ENCODE measurements at places on chromosomes 4 and X.

- H3K27me3 ChIP-seq, result peaks cover 2% of the 10 kb centered on the region
- no peaks in the 10 kb centered on the region for H3K36me3 ChIP-seq
- no peaks in the 10 kb centered on the region for H3K4me1 ChIP-seq
Measured at GRCh38 chr4:71550220-71551165, 211.7 kb downstream of the SLC4A4 start.

DNA sequence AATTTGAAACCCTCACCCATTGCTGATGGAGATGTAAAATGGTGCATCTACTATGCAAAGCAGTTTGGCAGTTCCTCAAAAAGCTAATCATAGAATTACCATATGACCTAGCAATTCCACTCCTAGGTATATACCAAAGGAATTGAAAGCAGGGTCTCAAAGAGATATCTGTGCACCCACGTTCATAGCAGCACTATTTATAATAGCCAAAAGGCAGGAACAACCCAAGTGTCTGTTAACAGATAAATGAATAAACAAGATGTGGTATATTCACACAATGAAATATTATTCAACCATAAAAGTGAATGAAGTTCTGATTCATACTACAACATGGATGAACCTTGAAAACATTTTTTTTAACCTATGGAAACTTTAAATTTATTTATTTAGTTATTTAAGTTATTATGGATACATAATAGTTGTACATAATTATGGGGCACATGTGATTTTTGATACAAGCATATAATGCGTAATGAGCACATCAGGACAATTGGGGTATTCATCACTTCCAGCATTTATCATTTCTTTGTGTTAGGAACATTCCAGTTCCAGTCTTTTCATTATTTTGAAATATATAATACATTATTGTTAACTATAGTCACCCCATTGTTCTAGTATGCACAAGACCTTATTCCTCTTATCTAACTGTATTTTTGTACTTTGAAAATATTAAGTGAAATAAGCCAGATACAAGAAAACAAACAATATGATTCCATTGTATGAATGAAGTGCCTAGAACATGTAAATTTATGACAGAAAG is 205.6 kb upstream of the CNKSR2 start:
- H3K4me3 ChIP-seq, result no peak overlapping the region
- H3K27me3 ChIP-seq, result no peaks in the 10 kb centered on the region
- DNase-seq, result no peak
- no peak overlapping the region for H3K27ac ChIP-seq
- H3K4me1 ChIP-seq, result no peaks in the 10 kb centered on the region
- H3K36me3 ChIP-seq, result no peaks in the 10 kb centered on the region

DNA sequence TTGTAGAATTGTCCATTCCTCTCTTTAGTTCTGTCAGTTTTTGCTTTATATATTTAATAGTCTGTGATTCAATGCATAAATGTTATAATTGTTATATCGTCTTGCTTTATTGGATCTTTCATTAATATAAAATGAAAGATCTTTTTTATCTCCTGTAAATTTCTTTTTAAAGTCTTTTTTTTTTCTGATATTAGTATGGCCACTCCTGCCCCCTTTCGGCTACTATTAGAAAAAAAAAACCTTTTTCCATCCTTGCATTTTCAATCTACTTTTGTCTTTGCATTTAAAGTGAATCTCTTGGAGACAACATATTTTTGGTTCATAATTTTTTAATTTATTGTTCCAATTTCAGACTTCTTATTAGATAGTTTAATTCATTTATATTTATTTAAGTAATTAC is 677.4 kb upstream of the NDST4 start:
- H3K27me3 ChIP-seq, result no peaks in the 10 kb centered on the region
- H3K4me3 ChIP-seq, result no peak overlapping the region

GRCh38 chr4:151325111-151325948 is at the start of gene SH3D19:
SH3D19 (minus strand) TSS chr4:151325605; CDS start chr4:151325352, 253 bp downstream.
- H3K27ac ChIP-seq, result no peak within 1 kb of the TSS
- no peak for DNase-seq
- no peaks in the 10 kb centered on the region for H3K36me3 ChIP-seq
- H3K27me3 ChIP-seq, result peaks cover 50% of the 10 kb centered on the region
- H3K4me1 ChIP-seq, result peaks cover 5% of the 10 kb centered on the region

DNA sequence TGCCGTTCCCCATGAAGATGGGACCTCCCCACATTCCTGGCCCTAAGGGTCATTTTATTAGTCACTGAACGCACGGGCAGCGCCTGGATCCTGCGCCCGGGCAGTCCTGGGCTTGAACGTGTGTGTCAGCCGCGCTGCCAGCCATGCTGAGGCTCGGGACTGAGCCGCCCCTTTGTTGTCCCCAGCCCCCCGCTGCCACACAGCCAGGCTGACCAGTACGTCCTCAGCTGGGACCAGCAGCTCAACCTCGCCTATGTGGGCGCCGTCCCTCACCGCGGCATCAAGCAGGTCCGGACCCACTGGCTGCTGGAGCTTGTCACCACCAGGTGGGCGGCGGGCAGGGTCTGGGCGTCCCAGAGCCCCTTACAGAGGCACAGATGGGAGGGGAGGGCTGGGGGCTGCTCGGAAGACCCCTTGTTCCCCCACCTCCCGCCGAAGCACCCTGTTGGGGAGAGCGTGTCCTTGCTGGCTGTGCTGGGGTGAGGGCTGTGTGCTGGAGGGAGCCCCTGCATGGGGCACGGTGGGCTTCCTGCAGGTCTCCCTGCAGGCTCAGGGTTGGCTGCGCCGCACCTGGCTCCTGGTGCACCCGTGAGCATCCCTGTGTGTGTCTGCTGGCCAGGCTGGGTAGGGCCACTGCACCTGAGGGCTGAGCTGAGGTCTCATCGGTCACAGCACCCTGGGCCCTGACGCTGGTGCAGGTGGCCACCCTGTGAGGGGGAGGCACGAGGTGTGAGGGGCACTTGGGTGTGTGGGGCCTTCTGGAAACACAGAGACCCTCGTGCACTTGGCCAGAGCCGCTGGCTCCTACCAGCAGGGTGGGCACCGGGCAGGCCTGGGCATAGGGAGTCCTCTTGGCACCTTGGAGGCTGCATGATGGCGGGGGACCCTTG is 1.0 kb downstream of the IDUA start:
- DNase-seq, result no peak
- peak overlapping the region; percentile 46 for H3K27ac ChIP-seq
- H3K36me3 ChIP-seq, result no peaks in the 10 kb centered on the region
- H3K27me3 ChIP-seq, result no peaks in the 10 kb centered on the region
- peaks cover 26% of the 10 kb centered on the region for H3K4me1 ChIP-seq

GRCh38 chrX:153634832-153635231 is 12.2 kb upstream of the DUSP9 start:
- no peaks in the 10 kb centered on the region for H3K27me3 ChIP-seq
- DNase-seq, result no peak
- no peak overlapping the region for H3K27ac ChIP-seq
- no peak overlapping the region for H3K4me3 ChIP-seq
- H3K36me3 ChIP-seq, result no peaks in the 10 kb centered on the region

GRCh38 chrX:30577362-30577991 is at the start of gene TASL:
TASL (minus strand) TSS chrX:30577766; CDS start chrX:30560355, 17,411 bp downstream.
- peak within 1 kb of the TSS; percentile 97 for H3K27ac ChIP-seq
- peaks cover 19% of the 10 kb centered on the region for H3K4me1 ChIP-seq
- H3K27me3 ChIP-seq, result no peaks in the 10 kb centered on the region

GRCh38 chrX:9461087-9461486 is 3.8 kb upstream of the TBL1X start:
- no peak overlapping the region for H3K4me3 ChIP-seq
- no peak overlapping the region for H3K27ac ChIP-seq
- H3K4me1 ChIP-seq, result peaks cover 45% of the 10 kb centered on the region
- no peaks in the 10 kb centered on the region for H3K27me3 ChIP-seq
- DNase-seq, result no peak

- DNase-seq, result no peak
- H3K27ac ChIP-seq, result no peak overlapping the region
- no peaks in the 10 kb centered on the region for H3K27me3 ChIP-seq
- no peaks in the 10 kb centered on the region for H3K36me3 ChIP-seq
Measured at GRCh38 chr4:123974386-123975149, 578.0 kb downstream of the SPRY1 start.

DNA sequence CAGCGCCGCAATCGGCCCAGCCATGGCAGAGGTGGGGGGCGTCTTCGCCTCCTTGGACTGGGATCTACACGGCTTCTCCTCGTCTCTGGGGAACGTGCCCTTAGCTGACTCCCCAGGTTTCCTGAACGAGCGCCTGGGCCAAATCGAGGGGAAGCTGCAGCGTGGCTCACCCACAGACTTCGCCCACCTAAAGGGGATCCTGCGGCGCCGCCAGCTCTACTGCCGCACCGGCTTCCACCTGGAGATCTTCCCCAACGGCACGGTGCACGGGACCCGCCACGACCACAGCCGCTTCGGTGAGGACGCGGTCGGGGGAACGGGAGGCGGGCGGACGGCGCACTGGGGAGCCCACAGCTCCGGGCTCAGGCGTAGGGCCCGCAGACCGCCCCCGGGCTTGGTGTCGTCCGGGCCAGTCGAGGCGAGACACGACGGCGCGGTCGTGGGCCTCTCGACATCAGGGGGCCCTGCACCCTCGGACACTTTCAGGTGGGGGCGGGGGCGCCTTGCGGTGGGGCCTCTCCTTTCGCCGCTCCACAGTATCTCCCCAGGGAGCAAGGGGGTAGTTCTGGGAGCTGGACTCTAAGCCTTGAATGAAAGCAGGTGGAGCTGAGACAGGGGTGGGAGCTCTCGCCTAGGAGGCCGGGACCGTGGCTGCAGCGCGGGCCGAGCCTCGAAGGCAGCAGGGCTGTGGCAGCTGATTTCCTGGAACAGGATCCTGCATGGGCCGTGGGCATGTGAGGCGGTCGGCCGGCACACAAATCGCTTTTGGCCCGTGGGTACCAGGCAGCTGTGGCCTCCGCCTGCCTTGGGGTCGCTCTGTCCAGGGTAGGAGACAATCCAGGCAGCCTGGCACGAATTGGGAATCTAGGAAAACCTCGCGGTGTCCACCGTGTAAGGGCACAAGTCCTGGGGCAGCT is 722 bp downstream of the FGF16 start:
- no peak for DNase-seq
- no peak overlapping the region for H3K27ac ChIP-seq
- peaks cover 7% of the 10 kb centered on the region for H3K27me3 ChIP-seq
- no peaks in the 10 kb centered on the region for H3K36me3 ChIP-seq

DNA sequence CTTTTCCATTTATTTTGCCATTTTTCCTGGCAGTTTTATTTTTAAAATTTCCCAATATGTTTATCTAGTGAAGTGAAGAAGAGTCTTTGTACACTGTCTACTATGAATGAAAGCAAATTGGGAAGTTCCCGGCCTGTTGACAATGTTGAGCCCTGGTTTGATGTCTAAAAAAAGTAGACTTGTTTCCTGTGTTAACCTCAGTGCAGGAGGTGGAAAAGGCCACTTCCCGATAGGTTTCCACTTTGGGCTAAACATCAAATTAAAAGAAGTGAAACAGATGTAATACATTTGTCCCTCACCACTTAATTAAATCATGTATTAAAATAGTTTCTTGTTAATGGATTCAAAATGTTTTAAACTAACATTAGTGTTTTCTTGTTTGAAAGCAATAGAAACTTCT is 30.0 kb downstream of the BBS12 start:
- no peaks in the 10 kb centered on the region for H3K36me3 ChIP-seq
- peak overlapping the region; percentile 43 for H3K4me3 ChIP-seq
- H3K27ac ChIP-seq, result no peak overlapping the region
- H3K27me3 ChIP-seq, result no peaks in the 10 kb centered on the region

- DNase-seq, result peak; percentile 41
- peak overlapping the region; percentile 96 for H3K4me3 ChIP-seq
- H3K36me3 ChIP-seq, result peaks cover 7% of the 10 kb centered on the region
- H3K4me1 ChIP-seq, result peaks cover 10% of the 10 kb centered on the region
- H3K27me3 ChIP-seq, result no peaks in the 10 kb centered on the region
Measured at GRCh38 chrX:44871931-44872820, 812 bp upstream of the KDM6A start.

DNA sequence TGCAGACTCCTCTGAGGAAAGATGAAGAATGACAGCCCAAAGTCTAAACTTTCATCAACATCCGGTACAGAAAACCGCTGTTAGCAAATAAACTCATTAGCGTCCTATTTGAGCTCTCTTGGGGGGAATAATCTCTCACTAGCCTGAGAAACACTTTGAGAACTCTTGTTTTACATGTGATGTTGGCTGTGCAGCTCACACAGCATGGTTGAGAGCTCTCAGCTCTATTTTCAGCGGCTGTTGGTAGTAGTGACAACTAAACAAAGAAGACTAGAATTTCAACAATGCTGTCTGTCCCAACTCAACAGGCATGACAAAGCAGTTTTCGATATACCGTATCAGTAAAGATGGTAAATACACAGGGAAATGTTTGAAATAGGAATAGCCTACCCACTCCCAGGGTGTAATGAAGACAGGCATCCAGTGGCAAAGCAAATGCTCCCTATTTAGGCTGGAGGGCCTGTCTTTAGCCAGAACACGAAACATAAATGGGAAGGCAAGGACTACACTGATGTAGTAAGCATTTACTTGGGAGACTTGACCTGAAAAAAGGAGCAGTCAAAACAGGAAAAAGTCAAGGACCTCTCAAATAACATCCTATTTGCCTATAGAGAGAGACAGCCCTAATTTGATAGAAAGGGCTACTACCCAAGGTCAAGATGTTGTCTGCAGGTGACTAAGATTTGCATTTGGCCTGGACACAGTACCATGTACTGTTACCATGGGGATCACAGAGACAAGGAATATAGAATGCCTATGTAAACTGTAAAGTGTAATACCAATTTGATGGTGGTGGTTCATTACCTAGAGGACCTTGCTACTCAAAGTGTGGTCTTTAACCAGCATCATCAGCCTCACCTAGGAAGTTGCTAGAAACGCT is 60.4 kb downstream of the PPEF2 start:
- H3K27me3 ChIP-seq, result no peaks in the 10 kb centered on the region
- no peak overlapping the region for H3K4me3 ChIP-seq
- no peaks in the 10 kb centered on the region for H3K4me1 ChIP-seq
- no peaks in the 10 kb centered on the region for H3K36me3 ChIP-seq
- DNase-seq, result no peak

DNA sequence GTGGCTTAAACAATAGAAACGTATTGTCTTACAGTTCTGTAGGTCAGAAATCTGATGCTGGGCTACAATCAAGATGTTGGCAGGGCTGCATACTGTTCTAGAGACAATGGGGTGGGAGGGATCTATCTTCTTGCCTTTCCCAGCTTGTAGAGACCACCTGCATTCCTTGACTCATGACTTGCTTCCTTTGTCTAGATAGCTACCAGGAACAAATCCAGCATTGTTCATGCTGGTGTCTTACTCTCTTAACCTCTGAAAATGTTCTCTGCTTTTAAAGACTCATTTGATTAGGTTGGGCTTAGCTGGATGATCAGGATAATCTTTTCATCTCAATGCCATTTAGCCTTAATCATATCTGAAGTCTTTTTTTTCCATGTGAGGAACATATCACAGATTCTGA is 169.0 kb downstream of the ZNF330 start:
- no peak for DNase-seq
- no peaks in the 10 kb centered on the region for H3K36me3 ChIP-seq
- no peaks in the 10 kb centered on the region for H3K4me1 ChIP-seq

GRCh38 chrX:155056877-155057792 is 13.8 kb downstream of the CMC4 start:
- peak overlapping the region; percentile 60 for H3K4me3 ChIP-seq
- DNase-seq, result peak; percentile 62
- H3K36me3 ChIP-seq, result peaks cover 20% of the 10 kb centered on the region
- no peaks in the 10 kb centered on the region for H3K27me3 ChIP-seq
- peak overlapping the region; percentile 77 for H3K27ac ChIP-seq

GRCh38 chr4:757111-757510 is 51.5 kb downstream of the PCGF3 start:
- peaks cover 30% of the 10 kb centered on the region for H3K36me3 ChIP-seq
- H3K4me3 ChIP-seq, result no peak overlapping the region
- peaks cover 4% of the 10 kb centered on the region for H3K4me1 ChIP-seq
- H3K27ac ChIP-seq, result no peak overlapping the region
- no peaks in the 10 kb centered on the region for H3K27me3 ChIP-seq
- no peak for DNase-seq

Measured in activated CD8-positive, alpha-beta T cell treated with anti-CD3 and anti-CD28 coated beads, Interleukin-2, amount 10 ng/mL, durations not matched to agents 7 days and 5 days (primary cell).